Stimulated activated CD8-positive, alpha-beta memory T cell treated with anti-CD3 and anti-CD28 coated beads, Interleukin-15, amount 100 ng/mL, for 4 hours (primary cell): ENCODE measurements at places on chromosomes 1 and 21.

DNA sequence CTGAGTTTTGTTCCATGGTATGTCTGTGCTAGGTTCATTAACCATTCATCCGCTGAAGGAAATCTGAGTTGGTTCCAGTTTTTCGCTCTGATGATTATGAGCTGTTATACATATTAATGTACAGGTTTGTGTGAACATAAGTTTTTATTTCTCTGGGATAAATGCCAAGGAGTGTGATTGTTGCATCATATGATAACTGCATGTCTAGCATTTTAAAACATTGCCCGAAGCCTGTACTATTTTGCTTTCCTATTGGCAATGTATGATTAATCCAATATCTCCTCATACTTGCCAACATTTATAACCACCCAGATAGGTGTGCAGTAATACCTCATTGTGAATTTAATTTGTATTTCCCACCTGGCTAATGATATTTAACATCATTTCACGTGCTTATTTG is 322.7 kb downstream of the ZNF326 start:
- no peak for DNase-seq

GRCh38 chr1:16430606-16431005 is 6.6 kb downstream of the SPATA21 start:
- DNase-seq = no peak

DNA sequence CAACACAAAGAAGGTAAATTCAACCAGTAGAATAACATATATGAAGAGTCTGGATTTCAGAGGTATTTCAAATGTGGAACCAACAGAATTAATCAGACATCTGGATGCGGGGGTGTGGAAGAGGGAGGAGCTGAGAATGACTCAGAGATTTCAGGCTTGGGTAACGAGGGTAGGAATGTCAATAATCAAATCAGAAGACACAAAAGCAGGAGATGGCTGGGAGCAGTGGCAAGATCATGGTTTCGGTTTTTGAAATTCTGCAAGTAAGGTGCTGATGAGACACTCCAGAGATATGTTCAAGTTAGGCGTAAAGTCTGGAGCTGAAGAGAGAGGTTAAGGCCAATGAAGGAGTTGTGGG is 64.0 kb downstream of the PLPPR5 start:
- DNase-seq = no peak

- no peak for DNase-seq
These were observed 624 bp downstream of the ARHGAP29 start for GRCh38 chr1:94236630-94237290.

DNA sequence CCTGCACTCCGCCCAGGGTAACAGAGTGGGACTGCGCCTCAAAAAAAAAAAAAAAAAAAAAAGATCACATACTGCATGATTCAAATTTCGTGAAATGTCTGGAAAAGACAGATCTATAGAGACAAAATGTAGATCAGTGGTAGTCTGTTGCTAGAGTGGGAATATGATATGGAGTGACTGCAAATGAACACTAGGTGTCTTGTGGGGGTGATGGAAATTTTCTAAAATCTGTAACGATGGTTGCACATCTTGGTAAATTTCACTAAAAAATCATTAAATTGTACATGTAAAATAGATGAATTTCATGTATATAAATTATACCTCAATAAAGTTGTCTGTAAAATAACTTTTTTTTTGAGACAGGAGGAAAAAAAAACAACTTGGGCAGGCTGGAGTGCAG is 5.5 kb downstream of the AIDA start:
- DNase-seq = no peak

- DNase-seq = no peak
These were observed 29.7 kb downstream of the NPHP4 start for GRCh38 chr1:5962265-5963105.

DNA sequence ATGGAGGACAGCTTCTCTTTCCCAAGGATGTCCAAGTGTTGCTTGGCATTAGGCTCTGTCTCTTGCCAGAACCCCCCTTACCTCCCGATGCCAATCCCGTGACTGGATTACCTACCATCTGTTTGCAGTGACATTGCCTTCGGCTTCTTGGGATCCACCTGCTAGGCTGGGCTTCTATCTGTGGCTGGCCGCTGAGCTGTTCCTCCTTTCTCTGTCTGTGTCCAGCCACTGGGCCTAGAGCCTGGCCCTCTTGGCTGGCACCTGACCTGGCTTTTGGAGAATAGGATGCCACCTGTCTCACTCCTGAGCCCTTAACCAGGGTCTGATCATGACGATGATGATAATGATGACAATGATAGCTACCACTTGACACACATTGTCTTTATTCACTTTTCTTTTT is 41.6 kb upstream of the STUM start:
- no peak for DNase-seq

DNA sequence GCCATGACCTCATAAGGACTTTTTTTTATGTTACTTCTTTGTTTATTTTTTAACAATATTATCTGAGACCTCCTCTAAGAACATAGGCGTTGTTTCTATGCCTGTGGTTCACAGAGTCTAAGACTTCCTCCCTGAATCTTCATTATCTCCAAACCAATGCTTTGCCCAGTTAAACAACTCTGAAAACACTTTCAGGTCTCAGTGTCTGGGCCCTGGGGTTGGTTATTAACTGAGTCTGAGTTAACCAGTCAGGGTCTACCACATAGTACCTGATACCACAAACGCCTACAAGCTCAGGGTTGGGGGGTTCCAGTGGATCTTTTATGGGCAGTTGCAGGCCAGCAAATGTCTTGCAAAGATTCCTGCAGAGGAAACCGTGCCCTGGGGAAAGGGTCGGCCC is 138.2 kb downstream of the AJAP1 start:
- no peak for DNase-seq

DNA sequence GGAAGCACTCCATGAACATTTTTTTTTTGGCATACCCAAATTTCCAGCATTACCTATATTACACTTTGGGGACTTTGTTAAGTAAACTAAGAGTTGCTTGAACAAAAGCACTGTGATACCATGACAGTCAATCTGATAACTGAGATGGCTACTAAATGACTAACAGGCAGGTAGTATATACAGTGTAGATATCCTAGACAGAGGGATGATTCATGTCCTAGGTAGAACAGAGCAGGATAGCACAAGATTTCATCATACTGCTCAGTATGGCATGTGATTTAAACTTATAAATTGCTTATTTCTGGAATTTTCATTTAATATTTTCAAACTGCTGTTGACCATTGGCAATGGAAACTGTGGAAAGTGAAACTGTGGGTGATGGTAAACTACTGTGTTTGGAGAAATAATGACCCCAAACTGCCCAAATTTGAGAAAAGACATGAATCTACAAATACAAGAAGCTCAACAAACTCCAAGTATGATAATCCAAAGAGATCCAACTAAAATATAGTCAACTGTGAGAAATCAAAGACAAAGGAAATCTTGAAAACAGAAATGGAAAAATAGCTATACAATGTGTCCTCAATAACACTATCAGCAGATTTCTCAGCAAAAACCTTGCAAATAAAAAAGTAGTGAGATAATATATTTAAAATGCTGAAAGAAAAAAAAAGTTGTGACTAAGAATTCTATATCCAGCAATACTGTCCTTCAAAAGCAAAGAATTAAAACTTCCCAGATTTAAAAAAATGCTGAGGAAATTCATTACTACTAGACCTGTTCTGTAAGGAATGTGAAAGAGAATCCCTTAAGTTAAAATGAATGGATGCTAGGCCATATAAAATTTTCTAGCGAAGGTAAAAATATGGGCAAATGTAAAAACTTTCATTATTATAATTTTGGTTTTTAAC is 410.4 kb downstream of the DUSP10 start:
- no peak for DNase-seq

DNA sequence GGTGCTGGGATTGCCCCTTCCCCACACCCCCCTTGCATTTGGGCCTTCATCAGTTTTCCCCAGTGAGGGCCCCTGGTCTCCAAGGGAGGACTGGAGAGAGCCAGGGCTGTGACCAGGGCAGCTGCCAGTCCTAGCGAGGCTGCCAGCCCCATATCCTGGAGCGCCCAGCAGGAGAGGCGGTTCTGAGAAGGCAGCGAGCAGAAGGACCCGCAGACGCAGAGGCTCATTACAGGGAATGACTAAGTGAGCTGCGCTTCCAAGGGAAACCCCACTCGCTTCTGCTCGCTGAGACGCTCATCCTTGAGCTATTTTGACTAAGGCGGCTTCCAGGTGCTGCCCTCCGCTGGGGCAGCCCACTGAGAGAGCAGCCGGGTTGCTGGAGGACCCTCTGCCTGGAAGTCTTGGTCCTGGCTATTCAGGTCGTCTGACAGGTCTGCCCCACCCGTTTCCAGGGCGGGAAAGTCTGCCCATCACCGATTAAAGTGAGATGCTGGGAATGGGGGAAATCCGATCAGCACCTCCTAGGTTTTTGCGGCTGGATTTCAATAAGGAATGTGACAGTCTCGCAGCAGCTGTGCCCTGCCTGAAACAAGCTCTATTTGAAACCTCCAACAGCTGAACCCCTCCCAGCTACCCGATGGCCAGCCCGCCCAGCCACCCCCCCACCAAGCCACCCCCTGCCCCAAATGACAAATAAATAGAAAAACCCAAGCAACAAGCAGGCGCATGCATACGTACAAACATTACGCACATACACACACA is 2.8 kb downstream of the KCNN3 start:
- no peak for DNase-seq

GRCh38 chr1:43492826-43493225 is 37.9 kb upstream of the PTPRF start:
- no peak for DNase-seq

- no peak for DNase-seq
These were observed 174.8 kb downstream of the PLPP3 start for GRCh38 chr1:56404561-56405030.
